ENCODE measurements at places on chromosomes 13 and 19.

DNA sequence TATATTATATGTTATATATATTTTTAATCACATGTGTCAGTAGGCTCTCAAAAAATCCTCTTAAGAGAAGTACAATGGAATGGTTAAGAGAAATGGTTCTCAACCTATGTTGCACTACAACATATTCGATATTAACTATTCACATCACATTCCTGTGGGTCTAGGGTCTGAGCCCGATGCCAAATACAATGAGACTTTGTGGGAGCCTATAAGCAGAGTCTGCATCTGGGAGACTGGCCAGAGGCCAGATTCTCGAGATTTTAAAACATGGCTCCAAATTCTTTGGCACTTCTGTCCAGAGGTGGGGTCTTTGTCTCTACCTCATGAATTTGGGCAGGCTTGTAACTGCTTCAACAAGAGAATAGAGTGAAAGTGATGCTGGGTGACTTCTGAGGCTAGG is 79.4 kb upstream of the NBEA start:
- no peak for DNase-seq

DNA sequence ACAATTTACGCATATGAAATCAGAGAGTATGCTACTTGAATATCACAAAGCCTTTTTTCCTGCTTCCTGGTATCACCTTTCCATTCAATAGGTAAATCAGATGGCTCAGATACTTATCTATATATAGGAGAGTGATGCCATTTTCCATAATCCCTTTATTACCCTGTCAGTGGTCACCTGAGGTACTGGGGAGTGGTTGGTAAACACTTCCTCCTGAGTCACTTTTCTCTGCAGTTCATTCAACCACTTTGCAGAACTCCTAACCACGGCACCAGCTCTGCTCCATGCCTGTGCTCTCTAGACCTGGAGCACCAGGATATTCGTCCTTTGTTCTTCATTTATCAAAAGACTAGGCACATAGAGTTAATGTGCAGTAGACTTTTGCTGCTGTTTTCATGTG is 748.5 kb upstream of the KLHL1 start:
- DNase-seq, result no peak

GRCh38 chr19:35462476-35462953 is 14.5 kb downstream of the FFAR2 start:
- DNase-seq, result peak; percentile 95

GRCh38 chr19:41449865-41450178 is 6.9 kb downstream of the ERICH4 start:
- DNase-seq, result no peak

DNA sequence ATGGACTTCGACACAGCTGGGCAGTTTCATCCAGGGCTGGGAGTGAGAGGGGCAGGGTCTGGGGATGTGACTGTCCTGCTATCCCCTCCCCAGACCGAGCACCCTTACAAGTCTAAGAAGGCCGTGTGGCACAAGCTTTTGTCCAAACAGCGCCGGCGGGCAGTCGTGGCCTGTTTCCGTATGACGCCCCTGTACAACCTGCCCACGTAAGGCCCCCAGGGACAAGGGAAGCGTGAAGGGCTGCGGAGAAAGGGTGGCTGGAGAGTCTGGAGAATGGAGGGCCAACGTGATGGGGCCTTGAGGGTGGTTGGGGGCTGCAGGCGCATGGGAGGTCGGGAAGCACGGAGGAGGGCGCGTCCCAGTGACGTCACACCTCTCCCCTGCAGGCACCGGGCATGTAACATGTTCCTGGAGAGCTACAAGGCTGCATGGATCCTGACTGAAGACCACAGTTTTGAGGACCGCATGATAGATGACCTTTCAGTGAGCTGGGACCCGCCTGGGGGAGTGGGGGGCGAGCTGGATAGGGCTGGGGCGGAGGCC is 89.5 kb downstream of the MAP4K1 start:
- no peak for DNase-seq

GRCh38 chr19:51158474-51159129 is 16.5 kb downstream of the SIGLEC7 start:
- peak; percentile 85 for DNase-seq

- DNase-seq, result no peak
These were observed 3.6 kb upstream of the NDUFB7 start for GRCh38 chr19:14575428-14575980.

GRCh38 chr19:54518844-54519243 is 16.2 kb downstream of the LAIR2 start:
- no peak for DNase-seq

GRCh38 chr13:28540612-28541011 is 45.7 kb upstream of the FLT1 start:
- DNase-seq, result no peak

GRCh38 chr19:19737559-19738332 is 4.8 kb upstream of the ZNF14 start:
- DNase-seq, result peak; percentile 5

DNA sequence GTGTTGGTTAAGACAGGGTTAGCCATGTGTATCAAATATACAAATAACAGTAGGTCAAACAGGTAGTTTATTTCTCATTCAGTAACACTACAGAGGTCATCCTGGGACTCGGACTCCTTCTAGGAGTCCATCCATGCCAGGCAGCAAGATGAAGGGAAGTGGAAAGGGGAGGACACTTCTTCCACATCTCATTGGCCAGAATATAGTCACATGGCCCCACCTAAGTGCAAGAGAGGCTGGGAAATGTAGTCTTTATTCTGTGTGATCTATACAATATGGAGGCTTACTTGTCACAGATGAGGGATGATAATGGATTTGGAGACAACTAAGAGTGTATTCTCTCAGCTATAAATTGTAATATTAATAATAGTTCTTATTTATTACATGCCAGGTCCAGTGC is 31.1 kb downstream of the RDH8 start:
- no peak for DNase-seq

DNA sequence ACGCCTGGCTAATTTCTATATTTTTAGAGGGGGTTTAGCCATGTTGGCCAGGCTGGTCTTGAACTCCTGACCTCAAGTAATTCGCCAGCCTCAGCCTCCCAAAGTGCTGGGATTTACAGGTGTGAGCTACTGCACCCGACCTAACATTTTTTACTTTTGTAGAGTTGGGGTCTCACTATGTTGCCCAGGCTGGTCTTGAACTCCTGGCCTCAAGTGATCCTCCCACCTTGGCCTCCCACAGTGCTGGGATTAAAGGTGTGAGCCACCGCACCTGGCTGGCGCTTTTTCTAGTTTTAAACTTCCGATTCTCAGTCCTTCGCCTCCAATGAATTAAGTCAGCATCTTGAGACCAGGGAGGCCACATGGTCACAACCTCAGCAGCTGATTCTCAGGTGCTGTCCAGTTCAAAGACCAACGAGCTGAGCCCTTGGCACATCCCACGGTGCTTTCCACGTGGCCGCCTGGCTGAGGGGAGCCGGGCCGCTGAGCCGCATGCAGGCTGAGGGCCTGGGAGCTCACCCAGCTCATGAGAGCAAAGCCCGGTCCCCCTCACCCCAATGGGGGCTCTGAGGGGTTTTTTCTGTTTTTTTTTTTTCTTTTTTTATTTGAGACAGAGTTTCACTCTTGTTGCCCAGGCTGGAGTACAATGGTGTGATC is 9.1 kb downstream of the AP3D1 start:
- DNase-seq, result no peak

DNA sequence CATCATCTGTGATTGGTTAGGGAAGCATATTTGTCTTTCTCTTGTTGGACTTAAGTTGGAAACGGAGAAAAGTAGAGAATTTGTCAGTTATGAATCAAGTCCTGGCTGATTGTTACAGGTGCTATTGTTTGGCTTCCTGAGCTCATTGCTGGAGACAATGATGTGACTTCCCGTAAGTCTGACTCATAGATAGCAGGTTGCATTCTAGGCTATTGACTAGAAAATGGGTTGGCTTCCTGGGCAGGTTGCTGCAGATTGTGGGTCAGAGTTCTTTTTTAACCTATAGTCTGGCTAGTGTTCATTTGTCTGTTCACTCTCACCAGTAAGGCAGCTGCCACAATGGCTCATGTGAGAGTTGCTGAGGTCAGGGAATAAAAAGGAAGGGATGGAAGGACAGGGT is 101.5 kb downstream of the CCNA1 start:
- no peak for DNase-seq

- peak; percentile 71 for DNase-seq
These were observed 1.4 kb downstream of the GRIN3B start for GRCh38 chr19:1001538-1002166.

- DNase-seq, result no peak
These were observed 486.4 kb downstream of the TSHZ3 start for GRCh38 chr19:30862876-30863275.

DNA sequence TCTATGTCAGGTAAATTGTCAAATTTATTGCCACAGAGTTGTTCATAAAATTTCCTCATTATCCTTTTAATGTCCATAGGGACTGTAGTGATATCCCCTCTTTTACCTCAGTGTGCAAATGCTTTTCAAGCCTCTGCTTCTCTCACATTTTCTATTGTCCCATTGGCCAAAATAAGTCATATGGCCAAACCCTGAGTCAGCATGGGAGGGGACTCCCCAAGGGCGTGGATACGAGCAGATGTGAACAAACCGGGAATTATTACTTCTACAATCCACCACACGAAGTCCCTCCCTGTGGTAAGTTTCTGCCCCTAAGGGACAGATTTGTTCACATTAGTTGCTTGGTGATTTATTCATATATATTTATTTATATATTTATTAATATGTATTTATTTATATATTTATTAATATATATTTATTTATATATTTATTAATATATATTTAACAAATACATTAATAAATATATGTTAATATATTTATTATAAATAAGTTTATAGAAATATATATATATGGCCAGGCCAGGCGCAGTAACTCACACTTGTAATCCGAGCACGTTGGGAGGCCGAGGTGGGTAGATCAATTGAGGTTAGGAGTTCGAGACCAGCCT is 20.1 kb upstream of the CAMSAP3 start:
- peak; percentile 75 for DNase-seq

- no peak for DNase-seq
These were observed 147.7 kb downstream of the COG6 start for GRCh38 chr13:39803156-39803555.

- DNase-seq, result no peak
These were observed 35.2 kb downstream of the SMARCA4 start for GRCh38 chr19:10995926-10996600.

- DNase-seq, result peak; percentile 92
These were observed at the start of gene ANGPTL4 for GRCh38 chr19:8363803-8364771. Gene ANGPTL4, plus strand, starts transcription at chr19:8364155. Its CDS starts 167 bp downstream, at chr19:8364322.

DNA sequence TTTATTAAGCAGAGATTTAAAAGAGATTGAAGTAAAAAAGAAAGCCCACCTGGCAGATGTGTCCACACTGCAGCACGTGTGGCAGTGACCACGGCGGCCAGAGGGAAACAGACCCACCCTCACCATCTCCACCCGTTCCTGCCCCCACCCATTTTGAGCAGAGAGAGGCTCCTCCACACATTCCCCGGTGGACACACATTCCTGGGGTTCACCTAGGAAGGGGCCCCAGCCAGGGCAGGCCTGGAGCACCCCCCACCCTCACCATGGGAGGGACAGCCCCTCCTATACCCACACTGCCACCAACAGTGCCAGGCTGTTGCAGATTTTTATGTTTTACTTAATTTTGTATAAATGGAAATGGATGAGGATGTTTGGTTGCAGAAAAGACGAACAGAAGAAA is 54.9 kb downstream of the SLC7A9 start:
- DNase-seq, result no peak

- DNase-seq, result no peak
These were observed 24.1 kb downstream of the LGALS16 start for GRCh38 chr19:39679791-39680168.

- peak; percentile 84 for DNase-seq
These were observed 636 bp upstream of the FOXO1 start for GRCh38 chr13:40666933-40667621.

DNA sequence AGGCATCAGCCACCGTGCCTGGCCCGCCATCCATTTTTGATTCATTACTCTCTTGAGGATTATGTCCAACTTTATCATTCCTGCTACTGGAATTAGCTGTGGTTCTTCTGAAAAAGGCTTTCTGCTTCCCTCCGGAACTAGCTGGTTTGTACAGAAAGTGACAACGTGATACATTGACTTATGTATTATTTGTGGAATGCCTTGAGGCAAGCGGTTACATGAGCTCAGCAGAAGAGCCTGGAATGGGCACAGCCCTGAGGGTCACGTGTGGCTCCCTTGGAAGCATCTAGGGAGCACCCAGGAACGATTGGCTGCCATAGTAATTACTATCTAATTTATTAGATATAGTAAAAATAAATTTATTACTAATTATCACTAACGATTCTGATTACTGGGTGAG is 14.4 kb upstream of the RETN start:
- DNase-seq, result no peak

Data from suppressor macrophage treated with lipopolysaccharide for 1 hour (primary cell).